ENCODE measurements at places on chromosomes 11 and 22. TPM values are rescaled to one million over a fixed set of nuclear protein-coding genes. Genes with fewer than 3 reads are reported as not detected.

SPDYC gene
- not detected for total RNA-seq

DNA sequence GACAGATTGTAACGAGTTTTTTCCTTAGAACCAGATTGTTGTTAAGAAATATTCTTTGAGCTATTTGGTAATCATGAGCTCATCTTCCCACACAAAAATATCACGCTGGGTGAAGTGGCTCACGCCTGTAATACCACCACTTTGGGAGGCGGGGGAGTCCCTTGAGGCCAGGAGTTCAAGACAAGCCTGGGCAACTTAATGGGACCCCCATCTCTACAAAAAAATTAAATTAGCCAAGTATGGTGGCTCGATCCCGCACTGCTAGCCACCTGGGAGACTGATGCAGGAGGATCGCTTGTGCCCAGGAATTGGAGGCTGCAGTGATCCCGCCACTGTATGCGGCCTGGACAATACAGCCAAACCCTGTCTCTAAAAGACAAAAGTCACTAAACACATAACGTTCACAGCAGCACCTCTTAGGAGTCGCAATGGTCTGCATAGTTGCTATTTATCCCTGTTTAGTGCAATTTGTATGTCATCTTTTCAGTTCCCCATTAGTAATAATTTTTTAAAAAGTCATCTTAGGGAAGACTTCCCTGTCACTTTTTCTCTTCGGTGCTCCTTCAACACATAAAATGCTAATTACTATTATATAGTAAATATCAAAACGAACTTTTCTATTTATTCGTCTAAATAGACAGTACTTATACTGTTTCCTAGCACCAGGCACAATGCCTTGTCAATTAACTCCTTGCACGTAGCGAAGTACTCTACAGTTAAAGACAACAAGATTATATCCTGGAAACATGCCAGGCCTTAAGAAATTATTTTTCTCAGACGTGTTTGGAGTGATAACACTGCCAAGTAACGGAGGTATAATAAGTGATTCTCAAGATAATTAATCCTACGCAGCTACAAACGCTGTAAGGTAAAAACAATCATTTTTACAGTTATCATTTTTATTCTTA lies 1.1 kb downstream of the ST13 start:
- peak; percentile 7 for DNase-seq

GRCh38 chr11:26011474-26011873 lies 320.5 kb upstream of the ANO3 start:
- no peak for DNase-seq

CHRNA10 gene
- 0.20 TPM for total RNA-seq

NCAM1 gene
- total RNA-seq: 75.7 TPM

GRCh38 chr11:111977146-111978027 lies 40.2 kb downstream of the DIXDC1 start:
- DNase-seq: peak; percentile 48

GRCh38 chr11:9617940-9618339 lies 44.5 kb downstream of the WEE1 start:
- no peak for DNase-seq

GRCh38 chr22:46038516-46039430 lies 61.8 kb upstream of the WNT7B start:
- DNase-seq: no peak

CBLIF gene
- not detected for total RNA-seq

KDM4F gene
- total RNA-seq: not detected

NLRP14 gene
- 0.12 TPM for total RNA-seq

GRCh38 chr11:65411681-65412070 lies 10.9 kb upstream of the NEAT1 start:
- DNase-seq: no peak

DNA sequence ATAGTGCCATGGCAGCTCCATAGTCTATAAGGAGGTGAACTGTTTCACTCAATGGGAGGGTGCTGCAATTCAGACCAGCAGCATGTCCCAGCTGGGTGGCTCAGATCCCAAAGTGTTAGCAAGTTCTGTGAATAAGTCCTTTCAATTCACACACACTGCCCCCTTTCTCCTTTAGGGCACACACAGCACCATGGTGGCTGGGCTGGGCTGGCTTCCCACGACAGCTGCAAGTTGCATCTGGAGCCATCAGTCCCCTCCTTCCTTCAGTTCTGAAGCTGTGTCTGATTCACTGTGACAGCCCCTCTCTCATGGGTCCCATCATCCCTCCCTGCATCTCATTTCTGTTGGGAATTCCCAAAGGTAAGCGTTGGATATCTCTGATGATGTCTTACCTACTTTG lies 324.1 kb upstream of the NCAM1 start:
- peak; percentile 41 for DNase-seq

- no peak for DNase-seq
Measured at GRCh38 chr22:39349506-39349966, 255 bp upstream of the SYNGR1 start.

DNA sequence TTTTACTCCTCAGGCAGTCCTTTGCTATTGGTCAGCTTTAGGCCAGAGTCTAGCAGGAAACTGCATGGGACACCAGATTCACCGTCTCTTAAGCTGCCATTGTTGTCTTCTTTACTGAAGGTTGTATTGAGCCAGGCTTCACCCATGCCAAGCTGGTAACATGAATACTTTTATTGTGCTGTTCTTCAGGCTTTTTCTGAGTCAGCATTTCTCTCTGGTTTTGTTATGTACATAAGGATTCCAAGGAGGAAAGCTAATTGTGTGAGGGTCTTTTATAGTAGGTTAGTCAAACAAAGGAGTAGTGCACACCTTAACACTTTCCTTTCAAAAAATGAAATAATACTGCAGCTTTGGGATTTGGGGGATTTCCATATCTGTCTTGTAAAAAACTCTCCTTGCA lies 252.8 kb downstream of the JRKL start:
- no peak for DNase-seq

PKDREJ gene
- total RNA-seq: not detected

DNA sequence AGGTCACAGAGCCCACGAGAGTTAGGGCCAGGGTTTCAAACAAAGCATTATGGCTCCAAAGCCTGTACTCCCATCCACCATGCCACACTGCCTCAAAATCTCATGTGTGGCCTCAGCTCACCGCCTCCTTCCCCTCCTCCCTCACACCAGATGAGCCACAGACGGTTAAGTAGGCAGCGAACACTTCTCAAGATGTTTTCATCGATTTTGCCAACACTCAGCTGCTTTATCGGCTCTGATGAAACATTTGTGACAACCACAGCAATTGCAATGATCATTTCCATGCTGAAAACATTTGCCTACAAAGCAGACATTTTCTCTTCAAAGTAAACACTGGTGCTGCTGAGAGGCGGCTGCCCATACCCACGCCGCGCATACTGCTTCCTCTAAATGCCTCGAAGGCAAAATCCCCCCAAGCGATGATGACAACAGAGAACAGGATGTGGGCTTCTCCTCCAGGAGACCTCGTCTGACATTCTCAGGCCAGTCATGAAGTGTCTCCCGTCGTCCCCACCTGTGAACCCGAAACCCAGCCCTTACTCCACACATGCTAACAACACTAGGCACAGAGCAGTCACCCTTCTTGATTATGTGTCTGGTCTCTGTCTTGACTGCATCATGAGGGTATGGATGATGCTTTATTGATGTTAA lies 599.2 kb downstream of the SOX6 start:
- no peak for DNase-seq

GRCh38 chr11:15970506-15971214 lies 385.7 kb downstream of the SOX6 start:
- DNase-seq: no peak

DNA sequence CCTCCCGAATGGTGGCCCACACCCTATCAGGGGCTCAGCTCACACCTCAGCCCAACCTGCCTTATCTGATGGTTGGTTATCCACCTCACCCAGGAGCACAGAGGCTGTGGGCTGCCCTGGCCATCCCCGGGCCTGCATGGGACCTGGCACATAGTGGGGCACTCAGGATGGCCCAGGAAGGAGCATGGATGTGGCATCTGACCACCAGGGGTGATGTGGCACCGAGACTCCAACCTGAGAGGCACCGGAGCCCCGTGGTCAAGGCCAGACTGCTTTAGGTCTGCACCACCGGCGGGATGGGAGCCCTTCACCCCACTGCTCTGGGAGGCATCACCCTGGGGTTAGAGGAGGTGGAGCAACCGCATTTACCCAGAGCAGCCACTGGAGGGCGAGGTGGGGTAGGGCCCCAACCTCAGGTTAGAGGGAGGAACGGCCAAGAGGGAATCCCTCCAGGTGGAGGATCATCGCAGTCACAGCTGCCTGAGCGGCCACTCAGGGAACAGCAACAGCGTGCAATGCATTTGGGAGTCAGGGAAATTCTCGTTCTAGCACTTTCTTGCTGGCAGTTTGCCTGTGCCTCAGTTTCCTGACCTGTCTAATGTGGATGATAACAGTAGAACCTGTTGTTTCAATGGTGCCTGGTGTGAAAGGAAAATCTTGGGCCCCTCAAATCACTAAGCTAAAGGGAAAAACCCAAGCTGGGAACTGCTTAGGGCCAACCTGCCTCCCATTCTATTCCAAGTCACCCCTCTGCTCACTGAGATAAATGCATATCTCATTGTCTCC lies 52.9 kb upstream of the CARS1 start:
- DNase-seq: no peak

GRCh38 chr11:111554532-111554931 lies 14.0 kb downstream of the LAYN start:
- no peak for DNase-seq

DNA sequence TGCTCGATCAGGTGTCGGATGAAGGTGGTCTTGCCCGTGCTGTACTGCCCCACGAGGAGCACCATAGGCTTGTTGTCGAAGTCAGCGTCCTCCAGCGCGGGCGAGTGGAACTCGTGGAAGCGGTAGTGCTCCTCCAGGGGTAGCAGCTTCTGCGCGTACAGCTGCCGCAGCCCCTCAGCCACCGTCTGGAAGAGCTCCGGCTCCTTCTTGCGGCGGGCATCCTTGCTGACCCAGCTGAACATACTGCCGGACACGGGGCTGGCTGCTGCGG lies 263 bp downstream of the EHD1 start:
- DNase-seq: no peak

GRCh38 chr11:57543593-57543992 lies 6.2 kb downstream of the SMTNL1 start:
- no peak for DNase-seq

GRCh38 chr11:64605244-64605560 lies 14.2 kb downstream of the SLC22A12 start:
- DNase-seq: no peak

NRIP3 gene
- 31.8 TPM for total RNA-seq

LRRC4C gene
- not detected for total RNA-seq

DNA sequence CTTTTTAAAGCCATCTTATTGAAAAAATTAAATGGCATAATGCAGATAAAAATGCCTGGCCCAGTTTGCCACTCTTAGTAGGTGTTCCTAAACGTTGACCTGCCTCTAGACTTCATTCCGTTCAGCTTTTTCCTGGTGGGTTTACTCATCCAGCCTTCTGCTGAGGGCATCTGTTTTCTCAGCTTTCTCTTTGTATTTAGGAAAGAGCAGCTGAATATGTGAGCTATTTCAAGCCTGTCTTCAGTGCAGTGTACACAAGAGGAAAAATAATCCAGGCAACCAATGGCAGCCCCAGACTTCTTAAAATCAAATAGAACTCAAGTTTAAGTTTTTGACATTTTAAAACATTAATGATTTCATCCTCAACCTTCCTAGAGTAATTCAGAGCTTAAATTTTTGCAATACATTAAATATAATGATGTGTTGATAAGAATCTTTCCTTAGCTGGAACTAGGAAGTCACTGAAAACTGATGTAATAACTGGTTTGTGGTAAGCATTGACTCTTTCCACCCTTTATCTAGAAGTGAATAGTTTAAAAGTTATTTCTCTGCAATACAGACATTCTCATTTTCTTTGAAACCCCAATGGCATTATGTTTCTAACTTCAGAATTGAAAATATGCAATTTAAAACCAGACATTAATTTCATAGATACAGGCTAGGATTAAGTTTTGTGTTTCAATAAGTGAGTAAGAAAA lies 165.4 kb downstream of the AASDHPPT start:
- DNase-seq: no peak

GRCh38 chr11:123469089-123469488 lies 39.0 kb downstream of the GRAMD1B start:
- DNase-seq: no peak

RNF169 gene
- total RNA-seq: 9.3 TPM

GRCh38 chr22:25567251-25567675 lies 2.8 kb downstream of the GRK3 start:
- no peak for DNase-seq

PAAF1 gene
- total RNA-seq: 18.1 TPM

SCGB1C1 gene
- total RNA-seq: not detected

DAGLA gene
- 0.78 TPM for total RNA-seq

- DNase-seq: no peak
Measured at GRCh38 chr11:118227865-118228785, 3.3 kb upstream of the JAML start.

DNA sequence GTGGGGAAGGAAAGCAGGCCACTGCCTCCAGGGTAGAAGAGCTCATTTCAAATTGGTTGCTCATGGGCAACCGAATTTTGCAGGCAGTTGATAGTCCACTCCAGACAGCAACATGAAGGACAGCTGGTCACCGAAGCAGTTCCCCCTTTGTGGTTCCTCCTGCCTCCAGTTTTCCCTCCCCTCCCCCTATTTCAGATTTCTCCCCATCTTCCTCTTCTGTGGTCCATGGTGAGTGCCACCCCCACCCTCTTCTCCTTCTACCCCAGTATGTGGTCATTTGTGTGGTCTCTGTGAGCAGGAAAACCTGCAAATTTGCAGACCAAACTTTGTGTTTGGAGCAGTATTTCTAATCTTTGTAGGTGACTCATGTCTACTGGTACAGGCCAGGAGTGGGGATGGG lies 38.2 kb upstream of the PAK1 start:
- no peak for DNase-seq

ST14 gene
- 0.60 TPM for total RNA-seq

Measured in RPMI7951 (cell line).